Naive thymus-derived CD4-positive, alpha-beta T cell (primary cell): ENCODE measurements at places on chromosomes 5 and 9. TPM values are rescaled to one million over a fixed set of nuclear protein-coding genes. Genes with fewer than 3 reads are reported as not detected.
A peak's percentile ranks its signal among the peaks of the same experiment; 100 is the strongest.

The GABRB2 gene
- polyA plus RNA-seq = not detected

The ZDHHC11B gene
- polyA plus RNA-seq = not detected

DNA sequence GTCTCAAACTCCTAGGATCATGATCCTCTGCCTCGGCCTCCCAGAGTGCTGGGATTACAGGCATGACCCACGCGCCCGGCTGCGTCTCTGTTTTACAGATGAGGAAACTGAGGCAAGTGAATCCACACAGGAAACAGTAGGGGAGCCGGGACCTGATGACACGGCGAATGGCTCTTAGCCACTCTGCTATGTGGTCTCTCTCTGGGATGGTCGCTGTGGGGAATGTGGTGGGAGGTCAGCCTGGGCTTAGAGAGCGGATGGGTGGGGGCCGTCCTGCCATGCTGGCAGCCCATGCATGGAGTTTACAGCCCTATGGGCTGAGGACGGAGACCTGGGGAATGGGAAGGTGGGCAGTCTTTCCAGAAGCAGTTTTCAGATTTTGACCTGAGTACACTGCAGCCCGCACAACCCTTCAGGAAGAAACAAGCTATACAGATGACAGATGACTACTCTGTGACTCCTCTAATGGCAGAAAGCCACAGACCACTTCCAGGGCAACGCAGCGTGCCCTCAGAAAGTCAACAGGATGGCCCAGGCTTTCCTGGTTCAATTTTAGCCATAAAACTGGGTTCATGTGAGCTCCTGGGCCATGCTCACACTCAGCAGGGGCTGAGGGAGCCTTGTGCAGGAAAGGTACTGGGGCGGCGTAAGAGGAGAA is 136.1 kb upstream of the RAPGEF1 start:
- DNase-seq = no peak

GRCh38 chr5:171226864-171227263 is 82.2 kb upstream of the TLX3 start:
- no peak for DNase-seq

- DNase-seq = peak; percentile 27
Measured at GRCh38 chr9:127903557-127904475, 4.4 kb upstream of the ST6GALNAC6 start.

DNA sequence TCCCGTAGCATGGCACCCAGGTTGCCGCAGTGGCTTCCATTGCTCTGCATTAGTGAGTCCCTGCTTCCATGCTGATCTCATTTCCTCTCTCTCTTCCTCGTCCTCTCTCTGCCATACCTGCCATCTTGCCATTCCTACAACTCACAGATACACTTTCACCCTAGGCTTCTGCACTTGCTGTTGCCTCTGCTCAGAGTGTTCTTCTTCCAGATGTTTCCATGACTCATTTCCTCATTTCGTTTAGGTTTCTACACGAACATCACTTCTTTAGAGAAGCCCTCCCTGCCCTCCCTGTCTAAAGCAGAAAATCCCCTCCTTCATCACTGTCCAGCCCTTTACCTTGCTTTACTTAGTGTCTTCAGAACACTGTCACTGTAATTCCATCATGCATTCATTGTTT is 115.2 kb upstream of the WWC1 start:
- DNase-seq = no peak

The CDH12 gene
- not detected for polyA plus RNA-seq

GRCh38 chr9:75001719-75002421 is 26.2 kb downstream of the CARNMT1 start:
- peak; percentile 71 for DNase-seq

The BARHL1 gene
- polyA plus RNA-seq = not detected

DNA sequence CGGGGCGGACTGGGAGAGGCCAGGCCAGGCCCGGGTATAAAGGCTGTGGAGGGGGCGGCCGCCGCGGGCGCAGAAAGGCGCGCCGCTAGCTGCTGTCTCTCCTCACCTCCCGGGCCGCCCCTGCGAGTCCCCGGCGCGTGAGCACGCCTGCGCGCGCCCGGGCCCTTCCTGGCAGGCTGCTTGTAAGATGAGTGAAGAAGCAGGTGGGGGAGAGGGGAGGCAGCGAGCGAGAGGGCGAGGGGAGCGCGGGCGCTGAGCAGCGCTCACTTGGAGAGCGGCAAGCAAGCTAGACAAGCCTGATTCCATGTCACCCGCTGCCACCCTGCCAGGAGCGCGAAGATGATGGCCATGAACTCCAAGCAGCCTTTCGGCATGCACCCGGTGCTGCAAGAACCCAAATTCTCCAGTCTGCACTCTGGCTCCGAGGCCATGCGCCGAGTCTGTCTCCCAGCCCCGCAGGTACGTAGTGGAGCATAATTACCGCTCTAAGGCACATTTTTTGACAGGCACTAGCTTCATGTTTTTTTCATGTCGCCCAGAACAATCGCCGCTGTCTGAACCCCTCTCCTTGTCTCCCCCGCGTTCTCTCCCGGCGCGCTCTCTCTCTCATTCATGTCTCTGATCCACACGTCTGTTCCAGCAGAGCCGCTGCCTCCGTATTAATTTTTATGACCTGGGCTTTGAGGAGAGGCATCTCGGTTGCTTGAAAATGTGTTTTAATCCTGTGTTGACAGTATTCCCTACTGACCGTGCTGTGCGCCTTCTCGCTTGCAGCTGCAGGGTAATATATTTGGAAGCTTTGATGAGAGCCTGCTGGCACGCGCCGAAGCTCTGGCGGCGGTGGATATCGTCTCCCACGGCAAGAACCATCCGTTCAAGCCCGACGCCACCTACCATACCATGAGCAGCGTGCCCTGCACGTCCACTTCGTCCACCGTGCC is at the start of gene POU4F3:
POU4F3 (plus strand) TSS at position 66 of the 941 bp plus-strand sequence; CDS start at position 340, 274 bp downstream.
- no peak for DNase-seq

DNA sequence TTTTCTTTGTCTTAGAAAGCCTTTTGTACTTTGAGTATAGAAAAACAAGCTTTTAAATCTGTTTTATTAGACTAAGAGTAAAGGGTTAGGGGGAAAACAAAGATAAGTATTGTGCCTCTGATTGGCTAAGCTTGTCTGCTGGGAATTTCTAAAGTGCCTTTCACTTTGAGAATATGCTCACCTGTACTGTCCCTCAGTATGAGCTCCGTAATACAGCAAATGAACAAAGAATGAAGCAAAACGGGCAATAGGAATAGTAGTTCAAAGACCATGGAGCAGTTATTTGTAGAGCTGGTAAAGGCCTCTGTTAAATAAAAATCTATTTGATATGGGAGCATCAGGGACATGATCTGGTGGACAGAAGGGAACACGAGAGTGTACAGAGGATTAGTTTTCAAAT is 277.8 kb downstream of the MAST4 start:
- no peak for DNase-seq

- no peak for DNase-seq
Measured at GRCh38 chr9:99180662-99181061, 41.1 kb downstream of the ALG2 start.

DNA sequence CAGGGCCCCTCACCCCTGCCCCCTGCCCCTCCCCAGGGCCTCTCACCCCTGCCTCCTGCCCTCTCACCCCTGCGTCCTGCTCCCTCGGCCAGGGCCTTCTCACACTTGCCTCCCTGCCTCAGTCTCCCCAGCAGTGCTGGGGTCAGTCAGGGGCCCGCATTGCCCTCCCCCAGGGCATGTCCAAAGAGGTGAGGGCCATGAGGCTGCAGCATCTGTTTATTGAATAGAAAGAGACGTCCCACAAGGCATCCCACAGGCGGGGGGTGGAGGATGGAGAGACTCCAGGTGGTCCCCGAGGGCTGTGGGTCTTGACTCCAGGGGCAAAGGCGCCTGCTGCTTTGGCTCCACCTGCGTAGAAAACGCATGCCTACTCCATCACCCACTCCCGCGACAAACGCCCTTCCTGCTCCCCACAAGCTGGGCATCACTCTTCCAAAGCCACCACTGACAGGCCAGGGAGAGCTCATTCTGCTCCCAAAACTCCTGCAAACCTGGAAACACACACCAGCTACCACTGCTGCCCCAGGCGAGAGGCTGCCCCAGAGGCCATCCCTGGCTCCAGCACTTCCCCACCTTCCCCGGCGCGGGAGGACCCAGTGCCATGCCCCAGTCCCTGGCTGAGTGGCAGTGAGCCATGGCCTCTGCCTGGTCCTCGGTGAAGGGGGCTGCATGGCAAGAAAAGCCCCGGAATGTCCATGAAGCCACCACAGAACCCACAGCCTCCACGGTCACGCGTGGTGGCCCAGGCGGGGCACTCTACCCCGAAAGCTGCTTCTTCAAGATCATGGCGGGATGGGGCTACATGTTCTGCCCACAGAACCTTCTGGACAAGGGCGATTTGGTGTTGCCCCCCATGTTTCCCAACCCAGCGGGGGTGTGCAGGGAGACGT is 1.6 kb upstream of the LCN8 start:
- no peak for DNase-seq

DNA sequence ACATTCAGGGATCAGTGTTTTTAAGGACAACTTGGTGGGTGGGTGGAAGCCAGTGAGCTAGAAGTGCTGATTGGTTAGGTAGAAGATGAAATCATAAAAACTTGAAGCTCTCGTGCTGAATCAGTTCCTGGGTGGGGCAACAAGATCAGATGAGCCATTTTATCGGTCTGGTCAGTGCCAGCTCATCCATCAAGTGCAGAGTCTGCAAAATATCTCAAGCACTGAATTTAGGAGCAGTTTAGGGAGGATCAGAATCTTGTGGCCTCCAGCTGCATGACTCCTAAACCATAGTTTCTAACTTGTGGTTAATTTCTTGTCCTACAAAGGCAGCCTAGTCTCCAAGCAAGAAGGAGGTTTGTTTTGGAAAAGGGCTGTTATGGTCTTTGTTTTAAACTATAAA is 166.4 kb downstream of the FAM170A start:
- DNase-seq = no peak

DNA sequence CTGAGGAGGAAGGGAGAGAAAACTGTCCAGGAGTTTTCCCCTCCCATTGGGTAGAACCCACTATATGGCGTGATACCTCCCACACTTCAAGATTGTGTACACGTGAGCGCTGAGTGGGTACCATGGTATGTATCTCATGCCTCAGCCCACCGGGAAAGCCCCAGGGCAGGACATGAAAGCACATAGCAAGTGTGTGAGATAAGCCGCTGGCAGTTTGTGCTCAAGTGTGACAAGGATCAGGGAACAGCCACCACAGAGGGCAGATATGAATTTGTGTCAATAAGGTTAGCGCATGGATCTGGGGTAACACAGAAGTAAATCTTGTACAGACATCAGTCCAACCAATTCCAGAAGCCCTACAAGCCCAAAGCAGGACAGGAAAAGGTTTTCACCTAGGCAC is 42.6 kb upstream of the NAA35 start:
- no peak for DNase-seq

- DNase-seq = no peak
Measured at GRCh38 chr5:173302546-173303155, 25.6 kb downstream of the STC2 start.

- no peak for DNase-seq
Measured at GRCh38 chr5:180639741-180640610, 9.4 kb downstream of the FLT4 start.

The TTC23L gene
- polyA plus RNA-seq = not detected

DNA sequence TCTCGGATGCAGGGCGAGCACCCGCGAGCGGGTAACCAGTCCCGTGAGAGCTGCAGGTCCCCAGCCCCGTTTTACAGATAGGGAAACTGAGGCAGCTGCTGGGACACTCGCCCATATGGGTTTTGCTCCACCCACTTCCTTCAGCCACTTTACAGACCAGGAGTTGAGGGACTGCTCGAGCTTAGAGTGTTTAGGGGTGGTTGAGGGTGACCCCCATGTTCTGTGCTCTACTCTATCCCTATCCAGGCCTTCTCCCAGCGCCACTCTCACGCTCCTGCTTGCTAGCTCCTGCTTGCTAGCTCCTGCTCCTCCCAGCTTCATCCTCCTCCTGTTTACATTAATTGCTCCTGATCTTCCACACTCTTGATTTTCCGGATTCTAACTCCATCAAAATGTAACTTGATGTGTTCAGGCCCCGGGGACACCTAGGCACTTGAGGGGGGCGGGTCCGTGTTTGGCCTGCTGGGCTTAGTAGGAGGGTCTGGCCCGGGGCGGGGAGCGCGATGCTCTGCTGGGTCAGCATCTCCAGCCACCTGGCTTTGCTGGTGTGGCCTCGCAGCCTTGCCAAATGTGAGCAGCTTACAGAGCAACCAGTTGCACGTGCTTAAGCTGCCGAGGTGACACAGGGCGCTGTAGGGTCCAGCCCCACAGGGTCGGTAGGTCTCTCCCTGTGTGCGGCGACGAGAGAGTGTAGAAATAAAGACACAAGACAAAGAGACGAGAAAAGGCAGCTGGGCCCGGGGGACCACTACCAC is 1.5 kb upstream of the PTGES2 start:
- DNase-seq = no peak

- DNase-seq = peak; percentile 79
Measured at GRCh38 chr5:134524272-134524825, 1.1 kb upstream of the JADE2 start.

The PCDHB12 gene
- not detected for polyA plus RNA-seq

DNA sequence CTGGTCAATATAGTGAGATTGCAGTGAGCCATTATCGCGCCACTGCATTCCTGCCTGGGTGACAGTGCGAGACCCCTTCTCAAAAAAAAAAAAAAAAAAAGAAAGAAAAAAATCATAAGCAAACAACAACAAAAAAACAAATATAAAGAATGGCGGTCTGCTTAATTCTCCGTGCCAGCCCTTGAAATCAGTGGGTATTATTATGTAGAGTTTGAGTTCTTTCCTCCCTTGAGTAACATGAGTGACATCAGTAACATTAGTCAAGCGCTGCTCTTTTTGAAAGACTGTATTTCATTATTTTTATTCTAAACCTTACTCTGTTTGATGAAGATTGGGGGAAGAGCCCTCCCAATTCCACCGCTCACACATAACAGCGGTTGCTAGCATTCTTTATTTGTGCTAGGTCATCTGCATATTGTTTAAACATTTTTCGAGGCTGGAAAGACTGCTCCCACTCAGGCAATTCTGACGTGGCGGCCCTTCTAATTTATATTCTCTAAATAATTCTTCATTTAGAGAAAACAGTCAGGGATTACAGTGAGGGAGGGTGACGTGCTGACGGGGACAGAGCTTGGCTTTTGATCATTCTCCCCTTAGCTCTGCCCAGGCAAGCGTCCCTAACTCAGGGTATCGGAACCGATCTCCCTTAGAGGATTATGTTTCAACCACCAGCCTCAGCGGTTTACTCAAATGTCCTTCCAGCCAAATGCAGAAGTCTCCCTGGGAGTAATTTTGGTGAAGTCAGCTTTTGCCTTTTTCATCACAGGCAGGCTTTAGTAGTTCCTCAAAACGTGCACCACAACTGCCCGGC is 860 bp upstream of the MARCHF6 start:
- DNase-seq = no peak

The DOCK2 gene
- 63.7 TPM for polyA plus RNA-seq

GRCh38 chr5:168424594-168425323 is 61.5 kb upstream of the RARS1 start:
- no peak for DNase-seq

The EXD3 gene
- polyA plus RNA-seq = 7.6 TPM

The MLANA gene
- 0.97 TPM for polyA plus RNA-seq

- DNase-seq = no peak
Measured at GRCh38 chr5:94941122-94941755, 322.8 kb downstream of the SLF1 start.

GRCh38 chr9:109048822-109049221 is 35.5 kb upstream of the CTNNAL1 start:
- DNase-seq = no peak

The OR13C9 gene
- not detected for polyA plus RNA-seq

GRCh38 chr5:37776826-37777225 is 63.0 kb downstream of the GDNF start:
- DNase-seq = no peak

The SUSD1 gene
- polyA plus RNA-seq = 4.6 TPM

- DNase-seq = no peak
Measured at GRCh38 chr9:120386390-120387131, 193.4 kb downstream of the CDK5RAP2 start.

The MELK gene
- polyA plus RNA-seq = not detected

The ANKRD34B gene
- polyA plus RNA-seq = not detected

The TIMD4 gene
- 1.6 TPM for polyA plus RNA-seq

GRCh38 chr9:122236681-122237080 is 7.9 kb upstream of the LHX6 start:
- no peak for DNase-seq
